ENCODE measurements at places on chromosomes 3 and 15.
A peak's percentile ranks its signal among the peaks of the same experiment; 100 is the strongest.

- no peak for DNase-seq
These were observed 158.0 kb upstream of the P2RY1 start for GRCh38 chr3:152676810-152677379.

GRCh38 chr3:178001670-178002101 lies 534.5 kb upstream of the KCNMB2 start:
- no peak for DNase-seq

- DNase-seq = no peak
These were observed 71.3 kb downstream of the SPRED1 start for GRCh38 chr15:38323895-38324294.

DNA sequence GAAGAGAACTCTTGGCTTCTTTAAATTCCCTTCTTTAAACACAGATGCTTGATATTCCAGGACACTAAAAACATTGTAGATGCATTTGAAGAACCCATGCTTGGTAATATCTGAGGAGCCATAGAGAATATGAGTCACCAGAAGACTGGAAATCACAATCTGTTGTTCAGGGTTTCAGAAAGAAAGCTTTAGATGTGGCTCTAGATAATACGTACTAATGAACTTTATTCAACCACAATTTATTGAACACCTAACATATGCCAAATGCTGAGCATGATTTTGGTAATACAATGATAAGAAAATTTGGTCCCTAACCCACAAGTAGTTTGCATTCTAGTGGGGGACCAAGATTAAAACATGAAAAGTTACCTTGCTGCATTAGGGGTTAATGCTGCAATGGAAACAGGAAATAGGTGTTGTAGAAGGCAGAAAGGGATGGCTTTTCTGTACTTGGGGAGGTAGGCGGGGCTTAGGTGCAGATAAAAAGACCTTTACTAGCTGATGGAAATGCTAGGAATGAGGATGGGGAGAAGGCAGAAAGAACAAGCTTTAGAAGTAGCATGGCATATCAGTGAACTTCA lies 11.6 kb upstream of the PLD1 start:
- DNase-seq = no peak

- DNase-seq = no peak
These were observed 34.3 kb downstream of the U2SURP start for GRCh38 chr3:143035466-143036211.

- DNase-seq = peak; percentile 51
These were observed 142.7 kb downstream of the GADL1 start for GRCh38 chr3:30751610-30752299.
